ENCODE measurements at places on chromosomes 7 and 10.

DNA sequence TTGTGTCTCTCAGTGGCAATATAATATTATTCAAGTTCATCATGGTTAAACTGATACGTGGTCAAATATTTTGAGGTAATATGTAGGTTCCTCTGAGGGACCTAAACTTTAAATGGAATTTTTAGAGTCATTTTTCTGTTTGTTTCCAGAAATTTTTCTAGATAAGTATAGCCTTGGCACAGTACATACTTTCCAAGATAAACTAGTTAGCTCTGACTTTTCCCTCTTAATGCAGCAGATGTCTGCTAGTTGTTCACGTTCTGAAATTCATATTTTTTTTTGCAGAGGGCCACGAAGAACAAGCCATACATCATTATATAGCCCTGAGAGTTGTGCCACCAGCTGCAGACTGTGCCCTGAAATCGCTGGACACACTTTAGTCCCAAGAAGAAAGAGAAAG lies 61.6 kb downstream of the A1CF start:
- DNase-seq, result no peak

- no peak for DNase-seq
These were observed 46.2 kb downstream of the COL13A1 start for GRCh38 chr10:69847883-69848282.

DNA sequence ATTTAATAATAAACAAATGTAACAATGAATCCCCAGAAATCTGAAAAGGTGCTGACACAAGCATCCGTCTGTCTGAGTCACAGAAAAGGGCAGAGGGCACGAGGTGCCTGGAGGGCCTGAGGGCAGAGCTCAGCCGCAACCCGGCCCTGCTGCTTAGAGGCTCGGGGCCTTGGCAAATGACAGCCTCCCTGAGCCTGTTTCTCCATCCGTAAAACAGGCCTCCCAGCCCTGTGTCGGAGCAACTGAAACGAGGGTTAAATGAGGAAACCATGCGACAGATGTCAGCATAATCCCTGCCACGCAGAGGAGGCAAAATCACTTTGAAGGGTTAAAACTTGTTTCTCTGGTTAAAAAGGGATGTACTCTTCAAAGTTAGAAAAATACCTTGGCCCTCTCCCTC lies 24.9 kb downstream of the NUDT1 start:
- DNase-seq, result no peak

DNA sequence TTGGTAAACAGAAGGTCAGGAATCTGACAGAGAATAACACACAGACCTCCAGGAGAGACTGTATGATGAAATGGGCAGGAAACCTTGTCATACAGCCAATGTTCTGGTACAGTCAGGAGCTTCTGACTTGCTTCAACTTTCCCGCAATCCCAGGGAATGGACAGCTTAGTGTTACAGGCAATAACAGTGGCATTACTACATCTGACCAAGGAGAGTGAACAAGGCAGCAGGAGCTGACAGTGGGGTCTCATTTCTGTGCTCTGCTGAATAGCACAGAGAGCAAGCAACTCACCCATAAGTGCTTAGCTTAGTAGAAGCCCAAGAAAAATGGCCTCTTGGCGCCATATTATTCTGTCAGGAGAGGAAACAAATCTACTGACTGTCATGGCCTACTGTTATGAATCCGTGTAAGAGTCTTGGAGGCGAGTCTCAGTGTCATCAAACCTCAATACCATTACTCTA lies 186.2 kb upstream of the MTPN start:
- DNase-seq, result no peak

DNA sequence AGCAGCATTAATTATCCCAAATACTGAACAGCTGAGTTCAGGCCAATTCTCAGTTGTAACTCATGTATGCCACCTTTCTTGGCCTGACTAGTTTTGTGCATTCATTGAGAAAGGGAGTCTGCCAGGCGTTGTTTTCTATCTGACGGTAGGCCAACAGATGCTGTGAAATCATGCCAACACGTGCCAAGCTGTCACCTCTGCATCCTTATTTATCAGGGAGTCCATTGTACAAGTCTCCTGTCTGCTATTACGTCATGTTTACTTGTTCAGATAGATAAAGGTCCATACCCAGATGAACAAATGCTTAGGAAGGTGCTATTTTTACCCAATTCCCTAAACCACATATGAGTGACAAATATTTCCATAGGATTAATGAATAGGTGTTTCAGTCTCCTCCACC lies 127.2 kb upstream of the CDK6 start:
- DNase-seq, result no peak

GRCh38 chr7:33444511-33444910 lies 315.1 kb downstream of the BBS9 start:
- DNase-seq, result no peak

DNA sequence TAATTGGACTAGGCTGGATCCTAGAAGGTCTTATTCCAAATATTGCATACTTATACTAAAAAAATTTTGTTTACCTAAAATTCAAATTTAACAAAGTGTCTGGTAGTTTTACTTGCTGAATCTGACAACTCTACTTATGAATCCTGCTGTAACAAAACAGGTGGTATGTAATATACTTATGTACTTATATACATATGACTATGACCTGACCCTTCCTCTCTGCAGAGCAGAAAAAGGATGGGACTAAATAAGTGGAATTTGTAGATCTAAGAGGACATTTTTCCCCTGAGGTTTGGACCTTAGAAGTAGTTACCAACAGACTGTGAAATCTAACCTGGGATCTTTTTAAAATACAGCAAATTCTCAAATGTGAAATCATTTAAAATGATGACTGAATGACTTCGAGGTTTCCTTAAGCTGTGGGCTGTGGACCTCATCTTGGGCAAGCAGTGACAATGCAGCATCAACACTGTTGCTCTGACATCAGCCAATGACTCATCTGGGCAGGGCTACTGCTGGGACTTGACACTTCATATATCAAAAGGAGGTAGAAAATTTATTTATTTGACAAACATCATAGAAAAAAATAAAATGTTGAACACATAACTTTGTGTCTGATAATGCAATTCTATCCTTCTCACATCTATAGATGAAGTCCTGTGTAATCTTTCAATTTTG lies 73.6 kb downstream of the RELN start:
- no peak for DNase-seq
